ENCODE measurements at places on chromosomes 2 and 18.

DNA sequence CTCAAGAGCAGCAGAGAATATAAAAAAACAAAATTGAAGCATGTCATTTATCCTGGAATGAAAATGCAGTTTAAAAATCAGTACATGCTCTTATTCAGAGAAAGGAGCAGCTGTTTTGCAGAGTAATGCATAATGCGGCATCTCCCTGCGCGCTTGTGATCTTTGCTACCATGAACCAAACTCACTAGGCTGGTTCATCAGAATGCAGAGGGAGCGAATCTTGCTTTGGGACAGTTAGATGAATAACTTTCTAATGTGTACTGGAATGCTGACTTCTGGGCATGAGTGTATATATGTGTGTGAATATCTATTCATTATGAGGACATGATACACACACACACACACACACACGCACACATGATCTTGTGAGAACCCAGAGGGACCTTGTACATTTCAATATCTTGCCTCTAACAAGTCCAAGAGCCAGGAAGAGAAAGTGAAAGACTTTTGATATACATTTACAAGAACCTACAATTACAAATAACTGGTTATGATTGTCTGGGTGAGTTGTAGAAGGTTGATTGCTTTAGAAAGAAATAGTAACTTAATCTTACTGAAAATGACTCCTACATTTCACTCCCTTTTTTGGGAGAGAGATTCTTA lies 54.1 kb upstream of the THOC1 start:
- no peak for DNase-seq

DNA sequence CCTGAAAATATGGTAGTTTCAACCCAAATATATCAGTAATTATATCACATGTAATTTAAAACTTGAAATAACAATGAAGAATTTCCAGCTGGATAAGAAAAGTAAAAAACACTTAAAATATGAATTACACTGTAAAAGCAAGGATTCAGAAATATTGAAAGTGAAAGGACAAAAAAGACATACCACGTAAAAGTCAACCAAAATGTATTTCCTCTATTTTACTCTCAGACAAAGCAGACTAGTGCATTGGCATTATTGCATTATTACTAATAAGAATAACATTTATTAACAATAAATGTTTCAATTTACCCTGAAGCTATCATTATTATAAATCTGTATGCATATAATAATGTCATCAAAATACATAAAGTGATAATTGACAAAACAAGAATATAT lies 445.1 kb upstream of the TRIB2 start:
- no peak for DNase-seq

- no peak for DNase-seq
Measured at GRCh38 chr2:128369108-128369555, 50.5 kb upstream of the HS6ST1 start.

DNA sequence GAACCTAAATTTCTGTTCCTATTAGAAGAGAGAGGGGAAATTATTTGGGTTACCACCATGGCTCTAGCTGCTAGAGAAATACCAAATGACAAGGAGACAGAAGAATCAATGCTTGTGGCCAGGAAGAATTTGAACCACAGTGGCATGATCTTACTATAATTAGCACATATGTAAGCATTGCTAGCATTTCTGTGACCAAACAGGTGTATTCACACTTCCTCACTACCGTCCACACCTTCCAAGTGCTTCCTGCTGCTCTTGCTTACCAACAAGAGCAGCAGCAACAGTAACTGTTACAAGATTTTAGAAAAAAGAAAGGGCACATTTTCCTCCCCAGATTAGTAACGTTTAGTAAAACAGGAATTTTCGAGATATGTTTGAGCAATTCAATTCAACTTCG lies 60.5 kb downstream of the CDH7 start:
- DNase-seq: no peak

DNA sequence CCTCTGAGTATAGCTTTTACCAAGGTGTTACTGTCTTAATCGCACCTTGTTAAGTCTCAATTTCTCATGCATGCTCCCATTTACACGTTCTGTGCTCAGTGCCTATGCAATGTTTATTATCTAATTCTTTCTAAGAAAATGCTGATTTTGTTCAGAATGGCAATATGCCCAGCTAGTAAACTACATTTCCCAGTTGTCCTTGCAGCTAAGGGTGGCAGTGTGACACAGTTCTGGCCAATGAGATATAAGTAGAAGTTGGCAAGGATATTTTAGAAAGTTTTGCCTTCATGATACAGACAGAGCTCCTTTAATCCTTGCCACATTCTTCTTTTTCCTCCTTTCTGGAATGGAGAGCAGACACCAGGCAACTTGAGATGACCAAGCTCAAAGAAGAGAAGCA lies 45.3 kb downstream of the POLE4 start:
- DNase-seq: no peak

GRCh38 chr18:3448838-3449511 lies 997 bp upstream of the TGIF1 start:
- peak; percentile 44 for DNase-seq

- DNase-seq: no peak
Measured at GRCh38 chr18:59549503-59550173, 147.6 kb downstream of the CCBE1 start.

GRCh38 chr2:216216951-216217903 lies 108.1 kb downstream of the XRCC5 start:
- no peak for DNase-seq

DNA sequence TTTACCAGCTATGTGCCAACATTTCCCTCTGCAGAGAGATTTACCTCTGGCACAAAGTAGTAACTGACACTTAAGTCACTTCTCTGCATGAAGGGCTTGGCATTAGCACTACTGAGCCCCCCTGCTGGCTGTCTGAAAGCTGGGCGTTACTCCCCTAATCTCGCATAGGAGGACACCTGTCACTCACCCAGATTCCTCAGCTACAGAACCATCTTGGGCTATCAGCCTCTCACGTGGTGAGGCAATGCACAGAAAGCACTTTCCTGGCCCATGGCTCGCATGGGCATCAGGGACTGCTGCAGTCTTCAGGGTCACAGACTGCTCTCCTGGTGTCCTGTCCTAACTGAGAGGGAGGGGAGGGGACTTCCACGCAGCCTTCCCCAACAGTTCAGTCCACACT lies 12.0 kb downstream of the SERPINE2 start:
- no peak for DNase-seq

- DNase-seq: no peak
Measured at GRCh38 chr2:240557808-240558207, at the start of gene ANKMY1. ANKMY1 (minus strand) TSS chr2:240557988; CDS start chr2:240557335, 653 bp downstream.

Measured in stimulated activated CD8-positive, alpha-beta memory T cell treated with anti-CD3 and anti-CD28 coated beads, Interleukin-7, amount 100 ng/mL, for 1 hour (primary cell).